SK-N-DZ (cell line): ENCODE measurements at places on chromosomes 6 and 20.
A peak's percentile ranks its signal among the peaks of the same experiment; 100 is the strongest.

GRCh38 chr20:50286609-50287008 lies 96.0 kb downstream of the CEBPB start:
- peak; percentile 85 for DNase-seq

DNA sequence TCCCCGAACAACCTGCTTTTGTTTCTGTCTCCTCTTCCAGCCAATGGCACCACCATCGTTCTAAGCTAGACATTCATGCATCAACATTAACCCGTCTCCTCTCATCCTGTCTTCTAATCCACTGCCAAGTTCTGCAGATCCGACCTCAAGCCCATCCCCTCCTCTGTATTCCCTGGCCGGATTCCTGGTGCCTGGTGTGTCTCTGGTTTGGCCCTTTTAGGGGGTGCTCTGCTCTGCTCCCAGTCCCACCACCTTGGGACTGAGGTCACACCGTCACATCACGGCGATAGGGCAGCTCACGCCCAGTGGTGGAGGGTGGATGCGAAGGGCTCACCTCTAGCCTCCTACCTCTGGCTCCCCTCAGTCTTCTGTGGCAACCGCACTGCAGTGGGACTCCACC lies 102.5 kb upstream of the AGPAT4 start:
- no peak for DNase-seq

DNA sequence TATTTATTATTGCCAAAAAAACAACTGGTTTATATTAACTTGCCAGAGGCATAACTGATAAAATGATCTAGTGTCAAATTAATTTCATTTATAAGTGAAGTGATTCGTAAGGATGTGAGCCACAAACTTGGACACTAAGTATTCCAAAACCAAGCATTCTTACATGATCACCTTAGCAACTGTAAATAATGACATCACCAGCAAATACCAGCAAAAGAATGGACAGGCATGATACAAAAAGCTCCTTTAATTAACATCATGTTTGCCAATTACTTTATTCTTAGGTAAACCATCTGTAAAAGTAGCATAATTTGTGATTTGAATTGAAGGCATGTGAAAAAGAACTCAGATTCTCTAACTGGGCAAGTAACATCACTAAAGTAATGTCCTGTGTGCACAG lies 17.2 kb upstream of the FNDC1 start:
- DNase-seq, result no peak

DNA sequence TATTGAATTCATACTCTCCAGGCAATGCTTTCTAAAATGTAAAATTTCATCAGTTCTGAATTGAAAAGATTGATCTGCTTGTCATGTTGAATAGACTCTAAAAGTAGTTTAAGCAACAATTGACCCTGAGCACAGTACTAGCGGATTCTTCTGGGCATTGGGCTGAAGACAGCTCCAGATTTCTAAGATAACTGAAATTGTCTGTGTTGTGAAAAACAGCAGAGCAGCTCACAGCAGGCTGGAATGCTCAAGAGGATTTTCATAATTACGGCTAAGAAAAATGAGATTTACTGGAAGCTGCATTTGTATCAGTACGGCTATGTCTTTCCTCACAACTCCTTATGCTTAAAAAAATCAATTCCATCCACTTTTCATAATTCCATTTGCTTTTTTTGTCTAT lies 373.7 kb downstream of the HACE1 start:
- DNase-seq, result peak; percentile 76
